ENCODE measurements at places on chromosomes 3 and 15.

- no peak for DNase-seq
These were observed 151.0 kb downstream of the ALDH1A2 start for GRCh38 chr15:57914350-57915055.

GRCh38 chr3:179168918-179169317, 20.8 kb downstream of the PIK3CA start:
- DNase-seq = no peak

GRCh38 chr3:186054792-186055352, 54.0 kb downstream of the ETV5 start:
- no peak for DNase-seq

- no peak for DNase-seq
These were observed 57.0 kb upstream of the ZNF148 start for GRCh38 chr3:125431912-125432790.

GRCh38 chr3:138434276-138434874, at the start of gene ESYT3:
Gene ESYT3, plus strand, starts transcription at chr3:138434616. Its CDS starts 183 bp downstream, at chr3:138434799.
- no peak for DNase-seq

GRCh38 chr3:185724251-185724650, 100.6 kb downstream of the IGF2BP2 start:
- no peak for DNase-seq

DNA sequence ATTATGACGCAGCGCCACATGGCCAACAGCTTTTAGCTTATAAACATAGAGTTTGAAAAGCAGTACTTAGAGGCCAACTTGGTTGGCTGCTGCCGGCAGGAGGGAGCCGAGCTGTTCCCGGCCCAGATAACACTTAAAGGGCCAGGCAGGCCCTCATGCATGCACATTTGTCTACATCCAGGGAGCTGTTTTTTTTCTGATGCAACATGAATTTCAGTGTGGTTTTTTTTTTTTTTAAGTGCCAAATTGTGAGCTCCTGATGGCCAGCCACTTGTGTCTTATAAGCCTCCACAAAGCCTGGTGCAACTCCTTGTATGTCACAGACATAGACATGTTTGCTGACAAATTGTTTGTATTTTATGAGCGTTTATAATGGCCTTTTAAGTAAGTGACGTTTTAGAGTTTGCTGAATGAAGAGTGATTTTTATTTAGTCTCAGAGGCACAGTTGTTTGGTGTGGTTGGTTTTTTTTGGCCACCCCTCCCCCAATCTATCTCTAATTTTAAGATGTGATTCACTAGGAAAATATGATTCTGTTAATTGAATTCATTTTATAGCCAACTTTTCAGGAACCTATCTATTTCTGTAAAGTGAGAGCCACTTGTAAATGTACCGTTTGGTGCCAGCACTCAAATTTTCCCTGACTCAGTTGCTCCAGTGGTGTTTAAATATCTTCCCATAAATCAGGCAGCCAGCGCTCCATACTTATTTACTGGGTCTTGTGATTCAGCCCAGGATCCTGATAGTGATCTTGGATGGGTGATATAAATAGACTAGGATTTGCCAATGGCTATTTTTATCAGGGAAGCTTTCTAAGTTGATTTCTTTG, 134.3 kb downstream of the VGLL4 start:
- no peak for DNase-seq

- no peak for DNase-seq
These were observed 548.5 kb downstream of the OCA2 start for GRCh38 chr15:27550635-27551034.

DNA sequence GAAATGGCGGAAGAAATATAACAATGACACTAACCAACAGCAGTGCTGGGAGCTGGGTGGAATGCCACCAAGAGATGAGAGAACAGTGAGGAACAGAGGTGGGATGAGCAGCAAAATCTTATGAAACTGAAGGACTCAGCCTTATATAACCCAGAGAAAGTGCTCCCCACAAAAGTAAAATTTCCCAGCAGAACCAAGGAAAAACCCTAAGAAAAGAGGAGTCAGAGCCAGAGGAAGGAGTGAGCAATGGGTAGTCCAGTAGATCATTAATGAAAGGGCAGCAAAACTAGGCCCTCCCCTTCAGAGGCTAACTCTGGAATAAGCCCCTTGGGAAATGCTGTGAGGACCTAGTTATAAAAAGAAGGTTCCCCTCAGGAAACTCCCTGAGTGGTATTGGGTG, 24.7 kb upstream of the UBE2E1 start:
- DNase-seq = no peak

- DNase-seq = no peak
These were observed 81.6 kb downstream of the SLMAP start for GRCh38 chr3:57837686-57838085.

- DNase-seq = no peak
These were observed 864 bp upstream of the NEO1 start for GRCh38 chr15:73051391-73051806.

- no peak for DNase-seq
These were observed 23.7 kb downstream of the NAALADL2 start for GRCh38 chr3:174882789-174883188.

DNA sequence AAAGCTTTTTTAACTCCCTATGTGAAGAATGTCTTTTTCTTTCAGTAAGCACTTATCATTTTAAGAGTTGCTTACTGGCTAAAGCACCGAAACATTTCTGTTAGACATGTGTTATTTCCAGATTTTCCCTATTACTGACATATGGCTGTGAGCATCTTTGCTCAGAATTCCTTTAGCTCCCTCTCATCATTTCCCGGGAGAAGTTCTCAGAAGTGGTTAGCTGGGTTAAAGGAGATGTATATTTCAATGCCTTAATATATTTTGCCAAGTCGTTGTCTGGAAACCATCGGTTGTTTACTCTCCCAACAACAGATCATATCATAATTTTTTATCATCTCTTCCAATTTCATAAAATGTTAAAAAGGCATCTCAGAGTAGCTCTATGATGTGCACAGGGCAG, 396.5 kb downstream of the OCA2 start:
- DNase-seq = no peak

DNA sequence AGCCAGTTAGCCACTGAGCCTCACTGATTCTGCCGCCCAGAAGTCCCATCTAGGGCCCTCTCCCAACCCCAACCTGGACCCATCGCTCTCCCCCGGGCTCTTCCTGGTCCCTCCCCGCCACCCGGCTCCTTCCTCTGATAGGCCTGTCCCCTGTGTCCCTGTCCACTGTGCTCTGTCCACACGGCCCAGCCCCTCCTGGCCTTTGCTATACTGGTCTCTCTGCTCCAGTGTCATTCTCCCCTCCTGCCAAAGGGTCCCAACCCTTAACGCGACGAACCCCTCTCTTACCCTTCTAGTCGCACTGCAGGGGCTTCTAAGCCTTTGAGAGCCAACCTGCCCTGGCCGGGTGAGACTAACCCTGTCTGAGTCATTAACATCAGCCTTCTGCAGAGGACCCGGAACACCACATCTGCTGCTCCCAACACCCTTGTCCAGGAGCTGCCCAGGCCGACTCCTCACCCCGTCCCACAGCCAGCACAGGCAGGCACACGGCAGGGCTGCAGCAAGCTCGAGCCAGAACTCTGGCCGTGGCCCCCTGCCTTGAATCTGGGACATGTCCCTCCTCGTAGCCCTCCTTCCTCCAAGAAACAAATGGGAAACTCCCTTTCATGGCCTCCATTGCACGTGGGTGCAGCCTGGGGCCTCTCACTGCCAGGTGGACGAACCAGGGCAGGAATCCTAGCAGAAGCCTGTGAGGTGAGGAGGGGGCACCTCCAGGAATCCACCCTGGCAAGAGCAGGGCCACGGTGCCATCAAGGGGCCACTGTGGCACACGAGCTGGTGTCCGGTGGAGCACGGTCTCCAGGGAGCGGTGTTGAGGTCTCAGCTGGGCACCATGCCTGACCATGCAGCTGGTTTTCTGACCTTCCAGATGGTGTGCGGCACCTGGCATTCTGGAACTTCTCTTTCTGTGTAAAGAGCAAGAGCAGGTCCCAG, 140.9 kb upstream of the IQSEC1 start:
- DNase-seq = no peak

GRCh38 chr3:49295489-49296058, 18.5 kb upstream of the C3orf62 start:
- no peak for DNase-seq

- no peak for DNase-seq
These were observed 76.0 kb downstream of the ZBBX start for GRCh38 chr3:167304077-167304476.

DNA sequence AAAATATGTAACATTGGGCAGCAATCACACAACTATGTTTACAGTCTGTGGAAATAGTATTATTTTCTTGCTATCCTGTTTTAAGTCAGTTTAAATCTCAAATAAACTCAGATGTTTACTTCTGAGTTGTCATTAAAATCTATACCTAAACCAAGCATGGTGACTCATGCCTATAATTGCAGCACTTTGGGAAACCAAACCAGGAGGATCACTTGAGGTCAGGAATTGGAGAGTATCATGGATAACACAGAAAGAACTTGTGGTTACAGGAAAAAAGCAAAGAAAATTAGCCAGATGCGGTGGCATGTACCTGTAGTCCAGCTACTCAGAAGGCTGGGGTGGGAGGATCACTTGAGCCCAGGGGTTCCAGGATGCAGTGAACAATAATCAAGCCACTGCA, 631.6 kb upstream of the EPHA6 start:
- no peak for DNase-seq

GRCh38 chr15:83654379-83655236, 685 bp downstream of the ADAMTSL3 start:
- no peak for DNase-seq

- DNase-seq = no peak
These were observed 21.8 kb upstream of the PTX3 start for GRCh38 chr3:157414861-157415260.

DNA sequence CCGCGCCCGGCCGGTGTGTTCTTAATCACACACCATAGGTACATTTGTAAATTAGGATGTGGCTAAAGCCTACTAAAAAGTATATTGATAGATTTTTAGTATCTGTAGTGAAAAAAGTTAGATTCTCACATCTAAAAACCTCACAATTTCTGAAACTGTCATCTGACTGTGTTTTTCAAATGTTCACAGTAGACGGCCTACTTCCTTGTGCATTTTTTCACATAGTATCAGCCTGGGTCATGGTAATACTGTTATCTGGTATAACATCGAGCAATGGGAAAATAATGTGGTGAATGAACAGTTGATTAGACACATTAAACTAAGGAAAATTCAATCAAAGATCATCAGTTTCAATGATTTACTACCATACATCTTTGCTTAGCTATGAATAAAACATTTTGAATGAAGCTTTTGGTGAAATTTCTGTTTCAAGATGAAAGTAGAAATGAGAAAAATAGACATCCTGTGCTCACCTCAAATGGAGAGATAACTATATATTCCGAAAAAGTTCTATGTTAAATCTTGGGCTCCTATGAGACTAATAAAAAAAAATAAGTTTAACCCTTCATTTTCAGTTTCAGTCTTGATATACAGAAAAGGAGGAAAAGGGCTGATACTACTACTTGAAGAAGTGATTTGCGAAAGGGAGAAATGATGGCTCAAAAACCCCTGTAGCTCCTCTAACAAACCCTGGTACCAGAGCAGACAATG, 262.7 kb downstream of the ZBTB20 start:
- DNase-seq = no peak

DNA sequence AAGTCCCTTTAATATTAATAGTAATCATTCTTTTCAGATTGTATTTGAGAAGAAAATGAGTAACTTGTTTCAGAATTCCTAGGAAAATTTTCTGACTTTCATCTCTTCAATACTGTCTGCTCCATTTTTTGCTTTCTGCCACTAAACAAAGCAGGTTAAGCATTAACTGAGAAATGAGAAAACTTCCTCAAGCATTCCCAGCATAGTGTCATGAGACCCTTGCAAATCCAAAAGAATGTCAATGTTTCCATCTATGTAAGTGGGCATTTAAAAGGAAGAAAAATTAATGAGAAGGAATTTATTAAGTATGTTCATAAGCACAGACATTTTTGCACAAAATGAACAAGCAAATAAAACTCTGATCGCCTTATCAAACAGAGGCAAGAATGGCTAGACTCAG, 148.0 kb upstream of the STRIT1 start:
- no peak for DNase-seq

DNA sequence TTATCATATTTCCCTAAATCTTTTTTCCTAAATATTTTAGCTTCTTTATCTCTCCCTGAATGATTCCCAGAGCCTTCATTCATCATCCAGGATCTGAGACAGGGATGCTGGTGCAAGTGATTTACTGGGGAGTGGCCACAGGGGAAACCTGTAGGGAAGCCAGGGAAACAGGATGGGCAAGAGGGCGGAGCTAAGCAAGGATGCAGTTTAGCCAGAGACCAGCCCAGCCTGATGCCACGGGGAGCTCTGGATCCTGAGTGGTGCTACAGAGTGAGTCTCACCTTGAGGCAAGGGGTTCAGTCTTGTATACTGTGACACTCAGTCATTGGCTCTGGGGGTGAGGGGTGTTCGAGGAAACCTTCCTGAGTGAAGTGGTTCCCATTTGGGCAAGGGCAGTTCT, 39.7 kb upstream of the LRRFIP2 start:
- no peak for DNase-seq

DNA sequence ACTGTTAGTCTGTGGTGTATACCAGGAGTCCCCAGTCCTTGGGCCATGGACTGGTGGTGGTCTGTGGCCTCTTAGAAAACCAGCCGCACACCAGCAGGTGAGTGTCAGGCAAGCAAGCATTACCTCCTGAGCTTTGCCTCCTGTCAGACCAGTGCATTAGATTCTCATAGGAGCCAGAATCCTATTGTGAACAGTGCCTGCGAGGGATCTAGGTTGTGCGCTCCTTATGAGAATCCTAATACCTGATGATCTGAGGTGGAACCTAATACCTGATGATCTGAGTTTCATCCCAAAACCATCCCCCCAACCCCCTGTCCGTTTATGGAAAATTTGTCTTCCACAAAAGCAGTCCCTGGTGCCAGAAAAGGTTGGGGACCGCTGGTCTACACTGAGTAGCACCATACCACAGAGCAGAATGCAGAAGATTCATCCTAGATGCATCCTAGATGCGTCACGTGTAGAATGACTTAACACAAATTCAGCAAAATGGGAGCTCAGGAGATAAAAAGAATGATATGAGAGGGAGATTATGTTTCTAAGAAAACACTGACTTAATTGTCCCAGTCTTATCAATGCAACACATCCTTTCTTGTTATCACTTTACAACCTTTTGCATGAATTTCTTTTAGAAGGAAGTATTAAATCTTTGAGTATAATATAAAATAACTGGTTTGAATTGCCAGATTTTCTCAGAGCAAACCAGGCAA, 28.5 kb downstream of the SELENOT start:
- no peak for DNase-seq

- no peak for DNase-seq
These were observed 98.3 kb upstream of the SPATA12 start for GRCh38 chr3:56962206-56962605.

GRCh38 chr3:197222937-197223370, 75.5 kb downstream of the DLG1 start:
- no peak for DNase-seq

- DNase-seq = no peak
These were observed 38.0 kb downstream of the KAT2B start for GRCh38 chr3:20078194-20078714.

DNA sequence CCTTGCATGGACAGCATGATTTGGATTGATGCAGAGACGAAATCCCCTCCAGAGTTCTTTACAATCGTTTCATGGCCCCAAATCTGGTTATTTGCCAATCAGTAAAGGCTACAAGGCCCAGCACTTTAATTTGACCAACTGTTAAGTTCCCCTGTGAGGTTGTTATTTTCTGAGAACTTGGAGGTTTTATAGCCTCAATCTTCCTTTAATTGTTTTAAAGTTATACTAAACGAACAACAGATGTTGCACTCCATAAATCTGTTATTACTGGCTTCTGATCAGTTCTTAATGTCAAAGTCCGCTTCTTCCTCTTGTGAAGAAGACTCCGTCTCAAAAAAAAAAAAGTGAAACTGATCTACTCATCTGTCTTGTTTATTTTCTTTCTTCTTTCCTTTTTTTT, 30.8 kb downstream of the LARP6 start:
- no peak for DNase-seq
